ENCODE measurements at places on chromosomes 2 and 18.

DNA sequence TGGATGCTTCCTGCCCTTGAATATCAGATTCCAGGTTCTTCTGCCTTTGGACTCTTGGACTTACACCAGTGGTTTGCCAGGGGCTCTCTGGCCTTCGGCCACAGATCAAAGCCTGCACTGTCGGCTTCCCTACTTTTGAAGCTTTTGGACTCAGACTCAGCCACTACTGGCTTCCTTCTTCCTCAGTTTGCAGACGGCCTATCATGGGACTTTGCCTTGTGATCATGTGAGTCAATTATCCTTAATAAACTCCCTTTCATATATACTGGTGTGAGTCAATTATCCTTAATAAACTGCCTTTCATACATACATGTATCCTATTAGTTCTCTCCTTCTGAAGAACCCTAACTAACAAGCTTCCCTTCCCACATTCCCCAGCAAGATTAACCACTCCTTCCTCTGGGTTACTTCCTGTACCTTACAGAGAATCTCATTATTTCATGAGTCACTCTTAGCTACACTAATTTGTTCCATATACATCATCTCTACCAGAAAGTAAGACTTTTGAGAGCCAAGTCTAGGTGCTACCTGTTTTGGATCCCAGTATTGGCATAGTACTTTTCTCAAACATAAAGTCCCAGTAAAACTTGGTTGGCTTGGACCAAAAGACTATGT is 31.3 kb upstream of the LRATD1 start:
- no peak for DNase-seq

DNA sequence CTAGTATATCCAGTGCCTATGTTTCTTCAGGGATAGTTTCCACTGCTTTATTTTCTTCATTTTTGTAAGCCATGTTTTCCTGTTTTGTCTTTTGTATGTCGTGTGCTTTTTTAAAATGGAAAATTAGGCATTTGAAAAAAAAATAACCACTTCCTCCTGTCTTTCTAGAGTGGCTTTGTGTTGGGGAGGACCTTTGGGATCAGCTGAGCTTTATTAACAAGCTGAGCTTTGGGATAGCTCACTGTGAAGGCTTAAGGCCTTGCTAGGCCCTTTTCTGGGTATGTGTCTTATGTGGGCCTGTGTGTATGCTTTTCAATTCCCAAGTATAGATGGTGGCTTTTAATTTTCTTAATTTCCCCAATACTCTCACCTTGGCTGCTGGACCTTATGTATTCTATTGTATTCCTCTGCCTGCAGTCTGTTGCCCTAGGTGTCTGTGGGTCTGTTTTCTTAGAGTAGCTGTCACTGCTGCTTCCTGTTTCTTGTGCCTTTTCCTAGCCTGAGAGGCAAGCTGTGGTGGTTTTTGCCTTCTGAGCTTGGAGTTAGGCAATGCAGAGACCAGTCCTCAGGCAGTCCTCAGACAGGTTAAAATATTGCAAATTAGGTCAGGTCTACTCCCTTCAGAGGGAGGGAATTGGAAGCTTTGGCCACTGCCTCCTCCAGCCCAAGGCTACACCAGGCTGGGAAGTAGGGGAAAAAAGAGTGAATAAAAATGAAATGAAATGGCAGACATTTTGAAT is 134.7 kb downstream of the LDLRAD4 start:
- no peak for DNase-seq

- DNase-seq, result no peak
Measured at GRCh38 chr2:158182676-158183295, 81.1 kb downstream of the UPP2 start.

GRCh38 chr2:65663831-65664407 is 231.5 kb upstream of the SPRED2 start:
- no peak for DNase-seq

- no peak for DNase-seq
Measured at GRCh38 chr2:2748399-2749205, 417.5 kb upstream of the MYT1L start.

DNA sequence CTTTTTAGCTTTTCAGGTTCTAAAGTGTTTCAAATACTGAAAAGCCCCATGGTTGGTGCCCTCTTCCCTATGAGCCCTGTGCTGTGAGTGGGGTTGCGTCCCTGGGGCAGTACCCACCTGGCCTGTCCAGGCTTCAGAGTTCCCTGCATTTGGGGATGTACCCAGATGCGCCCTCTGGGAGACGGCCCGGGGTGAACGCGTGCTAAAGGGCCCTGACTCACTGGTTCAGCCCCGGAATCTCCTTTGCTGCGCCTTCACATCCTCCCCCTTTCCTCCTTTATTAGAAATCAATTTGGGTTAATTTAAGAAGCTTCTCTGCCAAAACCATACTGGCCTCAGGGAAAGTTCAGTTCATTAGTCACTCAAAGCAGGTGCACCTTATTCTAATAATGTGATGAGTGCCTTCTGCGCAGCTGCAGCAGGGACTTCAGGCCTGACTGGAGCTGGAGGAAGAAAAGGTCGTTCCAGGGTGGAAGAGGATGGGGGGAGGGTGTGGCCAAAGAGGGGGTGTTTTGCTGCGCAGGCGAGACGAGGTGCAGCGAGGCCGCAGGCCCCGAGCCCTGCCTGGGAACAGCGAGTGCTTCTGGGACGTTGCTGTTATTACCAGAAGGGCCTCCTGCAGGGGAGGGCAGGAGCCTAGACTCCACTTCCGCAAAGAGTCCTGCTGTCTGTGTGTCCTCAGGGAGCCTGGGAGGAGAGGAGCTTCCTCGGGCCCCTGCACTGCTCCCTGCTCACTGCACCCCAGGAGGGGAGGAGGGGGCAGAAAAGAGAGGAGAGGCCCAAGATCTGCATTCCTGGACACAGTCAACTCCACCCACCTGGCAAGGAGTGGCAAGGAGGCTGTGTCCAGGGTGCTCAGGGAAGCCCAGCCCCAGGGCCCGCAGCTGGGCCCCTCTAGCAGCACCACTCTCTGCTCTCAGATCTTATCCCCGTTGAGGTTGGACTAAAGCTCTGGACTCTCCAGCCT is 223.2 kb upstream of the PXDN start:
- no peak for DNase-seq

Data from cerebellar nuclear complex (tissue), 1 donor.